ENCODE measurements at places on chromosomes 6 and 20.

GRCh38 chr6:76609160-76609559 is 536.7 kb upstream of the IMPG1 start:
- DNase-seq, result no peak

- DNase-seq, result no peak
Measured at GRCh38 chr6:54900666-54901065, 54.1 kb downstream of the FAM83B start.

DNA sequence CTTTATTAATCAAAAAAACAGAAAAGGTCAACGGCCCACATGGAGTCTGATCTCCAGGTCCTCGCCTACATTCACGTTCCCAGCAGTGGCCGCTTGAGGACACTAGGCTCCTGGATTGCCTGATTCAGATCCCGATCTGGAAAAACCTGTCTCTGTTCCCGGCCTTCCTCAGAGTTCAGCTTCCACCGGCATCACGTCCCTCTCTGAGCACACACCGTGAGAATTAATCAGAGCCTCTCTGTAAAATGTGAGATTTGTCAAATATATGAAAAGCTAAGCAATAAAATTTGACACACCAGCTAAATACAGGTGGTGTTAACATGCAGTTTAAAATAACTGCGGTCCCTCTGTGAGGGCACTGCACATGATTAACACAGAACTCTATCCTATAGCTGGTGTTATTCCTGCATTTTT is 122.8 kb upstream of the COL21A1 start:
- DNase-seq, result no peak

DNA sequence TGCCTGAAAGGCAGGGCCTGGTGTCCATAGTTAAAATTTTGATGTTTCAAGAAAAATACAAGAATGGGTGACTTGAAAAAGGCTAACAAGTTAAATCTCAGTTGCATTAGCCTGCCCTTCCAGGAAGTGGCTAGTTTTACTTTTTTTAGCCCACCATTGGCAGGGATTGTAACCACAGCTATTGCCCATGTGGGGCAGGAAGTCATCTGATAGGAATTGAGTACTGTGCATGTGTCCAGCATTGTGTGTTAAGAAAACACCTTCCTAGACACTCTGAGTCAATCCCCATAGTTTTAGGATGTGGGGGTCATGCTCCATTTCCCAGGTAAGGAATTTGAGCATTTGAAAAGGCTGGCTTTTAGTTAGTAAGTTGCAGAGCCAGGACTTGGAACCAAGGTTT is 26.9 kb downstream of the LYRM2 start:
- DNase-seq, result no peak

DNA sequence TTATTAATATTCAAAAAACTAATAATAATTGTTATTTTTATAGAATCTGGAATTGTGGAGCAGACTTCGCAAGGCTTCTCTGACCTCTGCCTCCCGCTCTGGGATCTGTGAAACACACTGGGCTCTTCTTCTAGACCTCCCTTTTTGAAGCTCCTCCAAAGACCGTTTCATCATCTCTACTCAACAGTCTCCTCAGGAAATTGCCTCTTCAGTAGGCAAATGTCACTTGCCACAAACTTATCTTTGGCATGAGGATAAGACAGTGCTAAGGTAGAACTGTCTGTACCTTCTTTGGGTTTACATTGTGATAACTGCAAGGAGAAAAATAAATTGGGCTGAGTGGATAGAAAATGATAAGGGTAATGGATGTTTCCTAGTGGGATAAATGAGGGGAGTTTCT is 2.3 kb upstream of the MAS1L start:
- no peak for DNase-seq

DNA sequence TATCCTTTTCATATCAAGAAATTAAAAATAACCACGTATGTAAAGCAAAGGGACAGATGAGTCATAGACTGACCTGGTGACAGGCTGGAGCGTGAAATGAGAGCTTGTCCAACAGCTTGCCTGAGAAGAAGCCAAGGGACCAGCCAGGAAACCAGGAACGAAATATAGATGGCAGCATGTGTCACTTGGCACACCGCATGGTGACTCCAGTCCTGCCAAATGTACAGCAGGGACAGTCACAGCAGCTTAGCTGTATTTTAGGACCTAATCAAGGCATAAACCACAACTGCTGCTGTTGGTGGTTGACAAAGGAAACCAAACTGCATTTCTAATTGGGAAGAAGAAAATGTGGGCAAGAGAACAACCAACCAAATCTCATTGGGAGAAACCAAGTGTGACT is 755.0 kb downstream of the TFAP2A start:
- DNase-seq, result no peak

Measured in NCI-H187 (cell line).